Activated T-cell treated with anti-CD3 and anti-CD28 coated beads for 1 hour (primary cell): ENCODE measurements at places on chromosomes 2 and 18.
A peak's percentile ranks its signal among the peaks of the same experiment; 100 is the strongest.

GRCh38 chr2:236607471-236608187, 38.0 kb downstream of the ACKR3 start:
- DNase-seq: no peak

- DNase-seq: no peak
Observed at GRCh38 chr2:123692121-123692520, 333.0 kb upstream of the CNTNAP5 start.

- no peak for DNase-seq
Observed at GRCh38 chr18:76406791-76407190, 88.3 kb downstream of the ZNF516 start.

GRCh38 chr2:65267008-65267407, 39.4 kb downstream of the ACTR2 start:
- no peak for DNase-seq

GRCh38 chr2:67726416-67726815, 329.3 kb downstream of the ETAA1 start:
- DNase-seq: no peak

DNA sequence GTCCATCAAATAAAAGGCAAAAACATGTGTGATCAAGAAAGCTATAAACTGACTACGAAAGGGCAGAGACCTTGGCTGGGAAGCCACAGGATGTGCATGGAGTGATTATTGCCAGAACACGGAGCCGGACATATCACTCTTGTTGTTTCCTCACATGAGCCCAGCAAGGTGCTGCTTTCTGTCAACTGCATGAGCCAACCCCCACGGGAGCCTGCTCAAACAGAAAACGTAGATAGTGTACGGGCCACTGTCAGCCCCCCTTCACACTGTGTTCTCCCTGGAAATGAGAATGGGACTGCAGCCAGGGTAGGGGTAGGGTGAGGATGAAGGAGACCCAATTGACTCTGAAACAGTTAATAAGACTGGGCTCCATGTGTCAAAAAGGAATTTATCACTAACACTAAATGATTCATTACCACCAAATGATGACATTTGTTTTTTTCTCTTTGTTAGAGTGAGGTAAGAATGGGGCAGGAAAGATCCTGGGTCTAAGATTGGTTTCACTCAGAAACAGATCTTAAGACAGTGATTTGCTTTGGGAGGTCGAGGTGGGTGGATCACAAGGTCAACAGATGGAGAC, 235.8 kb downstream of the MREG start:
- no peak for DNase-seq

DNA sequence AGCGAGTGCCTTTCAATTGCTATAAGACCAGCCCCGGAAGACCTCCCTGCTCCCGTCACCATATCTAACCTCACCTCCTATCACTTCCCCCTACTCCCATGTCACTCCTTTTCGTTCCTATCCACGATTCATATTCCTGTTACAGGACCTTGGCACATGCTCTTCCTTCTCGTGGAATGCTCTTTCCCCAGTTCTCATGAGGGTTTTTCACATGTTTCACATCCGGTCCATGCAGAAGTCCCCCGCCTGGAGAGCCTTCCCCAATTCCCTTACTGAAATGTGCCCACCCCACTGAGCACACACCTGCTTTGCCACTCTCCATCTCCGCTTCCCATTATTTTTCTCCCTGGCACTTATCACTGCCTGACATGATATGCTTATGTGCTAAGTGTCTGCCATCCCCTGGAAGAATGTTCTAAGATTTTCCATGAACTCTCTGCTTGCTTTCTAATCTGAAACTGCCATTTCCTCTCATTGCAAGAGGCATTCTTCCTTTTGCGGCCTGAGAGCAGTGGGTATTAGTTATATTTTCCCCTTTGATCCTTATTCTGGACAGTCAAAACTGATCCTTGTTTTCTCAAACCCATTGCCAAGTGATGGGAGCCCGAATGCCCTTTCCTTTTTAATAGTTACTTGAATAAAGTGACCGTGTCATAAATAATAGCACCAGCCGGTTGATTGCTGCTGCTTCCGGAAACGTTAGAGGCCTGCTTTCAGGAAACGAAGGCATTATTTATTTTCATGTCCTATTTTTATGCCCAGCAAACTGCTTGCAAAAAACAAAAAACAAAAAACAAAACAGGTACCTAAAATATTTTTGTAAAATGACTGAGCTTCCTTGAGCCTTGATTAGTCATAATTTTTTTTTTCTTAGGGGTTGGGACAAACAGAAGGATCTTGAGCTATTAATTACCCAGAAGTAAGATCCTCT, 127.9 kb downstream of the ZNF532 start:
- no peak for DNase-seq

DNA sequence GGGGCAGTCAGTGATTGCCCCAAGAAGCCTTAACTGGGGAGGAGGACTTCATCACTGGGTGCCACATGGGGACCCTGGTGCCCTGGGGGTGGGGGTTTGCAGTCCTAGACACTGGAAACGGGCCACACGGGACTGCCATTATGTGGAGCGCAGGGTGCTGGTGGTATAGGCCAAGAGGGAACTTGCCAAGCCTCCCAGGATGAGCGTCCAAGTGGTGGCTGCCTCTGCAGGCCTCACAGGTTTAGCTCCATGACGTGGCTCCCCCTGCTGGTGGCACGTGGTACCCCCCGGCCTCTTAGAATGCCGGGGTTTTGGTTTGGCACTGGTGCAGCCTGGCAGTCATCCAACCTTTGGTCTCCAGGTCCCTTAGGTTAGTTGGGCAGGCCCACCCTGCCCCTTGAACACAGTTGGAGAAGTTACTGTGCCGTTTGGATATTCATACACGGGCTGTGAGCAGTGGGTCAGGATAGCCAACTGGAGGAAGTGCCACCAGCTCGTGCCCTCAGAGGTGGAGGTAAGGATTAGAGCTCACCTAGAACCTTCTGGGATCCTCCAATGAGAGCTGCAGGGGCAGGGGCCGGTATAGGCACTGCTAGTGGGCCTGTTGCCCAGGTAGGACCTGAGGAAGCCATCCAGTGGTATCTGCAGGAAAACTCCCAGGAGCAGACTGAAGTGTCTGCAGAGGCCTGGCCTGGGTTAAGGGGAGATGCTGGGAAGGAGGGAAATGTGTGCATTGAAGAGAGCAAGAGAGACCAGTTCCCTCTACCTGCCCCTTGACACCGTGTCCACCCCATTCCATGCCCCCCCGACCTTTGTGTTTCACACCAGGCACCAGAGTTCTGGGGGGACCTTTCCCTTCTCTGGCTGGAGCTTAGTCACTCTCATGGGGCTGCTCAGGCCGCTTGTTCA, 5.7 kb downstream of the PTMA start:
- DNase-seq: peak; percentile 90

DNA sequence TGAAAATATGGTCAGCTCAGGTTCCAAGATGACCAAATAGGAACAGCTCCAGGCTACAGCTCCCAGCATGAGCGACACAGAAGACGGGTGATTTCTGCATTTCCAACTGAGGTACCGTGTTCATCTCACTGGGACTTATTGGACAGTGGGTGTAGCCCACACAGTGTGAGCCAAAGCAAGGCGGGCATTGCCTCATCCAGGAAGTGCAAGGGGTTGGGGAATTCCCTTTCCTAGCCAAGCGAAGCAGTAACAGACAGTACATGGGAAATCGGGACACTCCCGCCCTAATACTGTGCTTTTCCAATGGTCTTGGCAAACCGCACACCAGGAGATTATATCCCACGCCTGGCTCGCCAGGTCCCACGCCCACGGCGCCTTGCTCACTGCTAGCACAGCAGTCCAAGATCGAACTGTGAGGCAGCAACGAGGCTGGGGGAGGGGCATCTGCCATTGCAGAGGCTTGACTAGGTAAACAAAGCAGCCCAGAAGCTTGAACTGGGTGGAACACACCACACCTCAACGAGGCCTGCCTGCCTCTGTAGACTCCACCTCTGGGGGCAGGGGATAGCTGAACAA, 57.5 kb downstream of the WDPCP start:
- DNase-seq: no peak

DNA sequence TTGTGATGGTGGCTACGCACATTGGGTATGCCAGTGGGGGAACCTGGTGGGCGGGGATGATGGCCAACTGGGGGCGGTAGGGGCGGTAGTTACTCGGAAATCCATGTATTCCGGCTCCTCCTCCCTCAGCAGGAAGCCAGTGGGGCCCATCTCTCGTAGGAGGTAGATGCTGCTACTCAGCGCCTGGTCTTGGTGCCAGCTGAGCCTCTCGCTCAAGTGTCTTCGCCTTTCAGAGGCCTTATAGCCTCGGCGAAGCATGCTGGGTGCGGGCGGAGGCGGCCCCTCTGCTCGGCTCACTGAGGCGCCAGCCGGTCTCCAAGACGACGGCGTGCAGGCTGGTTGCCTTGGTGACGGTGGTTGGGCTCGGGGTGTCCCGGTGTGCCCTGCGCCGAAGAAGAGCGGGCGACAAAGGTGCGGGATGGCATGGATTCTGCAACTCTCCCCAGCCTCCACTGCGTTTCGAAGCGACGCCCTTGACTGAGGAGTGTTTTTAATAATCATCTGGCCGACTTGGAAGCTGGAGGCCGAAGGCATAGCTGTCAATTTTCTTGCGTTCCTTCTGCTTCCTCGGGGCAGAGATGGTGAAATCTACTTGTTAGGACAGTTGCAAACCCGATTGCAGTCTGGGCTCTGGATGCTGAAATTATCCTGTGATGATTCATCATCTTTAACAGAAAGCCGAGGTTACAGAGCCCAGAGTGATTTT, at the start of gene ZSWIM2:
ZSWIM2 (minus strand) TSS at position 298 of the 706 bp plus-strand sequence; CDS start at position 258, 40 bp downstream.
- DNase-seq: no peak

- DNase-seq: peak; percentile 79
Observed at GRCh38 chr2:129877289-129877741, 102.2 kb upstream of the RAB6C start.

- no peak for DNase-seq
Observed at GRCh38 chr2:240739797-240740196, 48.1 kb downstream of the AQP12A start.

GRCh38 chr2:240278661-240279060, 138.2 kb upstream of the OTOS start:
- DNase-seq: no peak

GRCh38 chr2:155372969-155373368, 674.5 kb downstream of the KCNJ3 start:
- DNase-seq: no peak

DNA sequence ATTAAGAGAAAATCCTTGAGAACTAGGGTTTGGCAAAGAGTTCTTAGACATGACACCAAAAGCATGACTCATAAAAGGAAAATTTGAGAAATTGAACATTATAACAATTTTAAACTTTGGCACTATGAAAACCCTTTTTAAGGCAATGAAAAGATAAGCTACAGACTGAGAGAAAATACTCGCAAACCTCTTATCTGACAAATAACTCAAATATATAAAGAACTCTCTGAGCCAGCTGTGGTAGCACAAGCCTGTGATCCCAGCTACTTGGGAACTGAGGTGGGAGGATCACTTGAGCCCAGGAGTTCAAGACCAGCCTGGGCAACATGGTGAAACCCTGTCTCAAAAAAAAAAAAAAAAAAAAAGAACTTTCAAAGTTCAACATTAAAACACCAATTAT, 70.5 kb downstream of the FAM168B start:
- DNase-seq: no peak

- no peak for DNase-seq
Observed at GRCh38 chr2:31256611-31257382, 22.8 kb downstream of the EHD3 start.

DNA sequence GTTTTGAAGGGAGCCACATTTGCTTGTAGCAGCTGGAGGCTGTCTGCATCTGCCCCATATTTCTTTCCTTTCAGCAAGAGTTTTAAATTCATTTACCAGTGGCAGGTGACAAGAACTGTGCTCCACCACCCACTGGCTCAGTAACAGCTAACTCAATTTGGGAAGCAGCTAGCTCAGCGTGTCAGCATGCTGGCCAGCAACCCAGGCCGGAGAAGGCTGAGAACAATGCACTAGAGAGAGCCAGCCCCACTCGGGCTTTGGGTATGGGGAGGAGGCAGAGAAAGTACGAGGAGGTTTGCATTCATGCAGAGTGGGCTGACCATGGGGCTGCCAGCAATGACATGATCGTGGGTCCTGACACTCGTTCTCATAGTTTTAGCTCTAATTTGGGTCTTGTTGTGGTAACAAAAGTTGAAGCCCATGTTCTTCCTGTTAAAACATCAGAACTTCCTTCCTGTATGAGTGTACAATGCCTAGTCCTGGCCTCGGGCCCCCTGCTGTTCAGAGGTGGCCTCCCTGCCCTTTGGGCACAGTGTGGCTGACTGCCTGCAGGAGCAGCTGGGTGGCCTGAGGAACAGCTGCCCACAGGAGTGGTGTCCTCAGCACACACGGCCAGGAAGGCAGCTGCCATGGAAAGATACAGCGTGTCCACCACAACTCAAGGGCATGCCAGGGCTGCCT, 23.0 kb downstream of the CDC42EP3 start:
- no peak for DNase-seq

GRCh38 chr18:7147399-7147798, 29.8 kb upstream of the LAMA1 start:
- DNase-seq: no peak

GRCh38 chr2:192960945-192961344, 766.2 kb upstream of the TMEFF2 start:
- no peak for DNase-seq

DNA sequence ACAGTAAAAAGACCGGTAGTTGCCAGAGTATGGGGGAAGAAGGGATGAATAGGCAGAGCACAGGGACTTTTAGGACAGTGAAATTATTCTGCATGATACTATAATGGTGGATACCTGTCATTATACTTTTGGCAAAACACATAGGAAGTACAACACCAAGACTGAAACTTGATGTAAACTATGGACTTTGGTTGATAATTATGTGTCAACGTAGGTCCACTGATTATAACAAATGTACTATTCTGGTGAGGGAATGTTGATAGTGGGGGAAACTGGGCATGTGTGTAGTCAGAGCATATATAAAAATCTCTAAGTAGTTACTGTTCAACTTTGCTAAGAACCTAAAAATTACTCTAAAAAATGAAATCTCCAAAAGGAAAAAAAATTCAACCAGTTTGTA, 629.7 kb downstream of the CCDC85A start:
- DNase-seq: no peak
